RPMI7951 (cell line): ENCODE measurements at places on chromosomes 2 and 18. TPM values are rescaled to one million over a fixed set of nuclear protein-coding genes. Genes with fewer than 3 reads are reported as not detected.
A peak's percentile ranks its signal among the peaks of the same experiment; 100 is the strongest.

The CYP1B1 gene
- total RNA-seq = 0.39 and 1.2 TPM in 2 replicates

The SH3YL1 gene
- total RNA-seq = 12.7 and 18.1 TPM in 2 replicates

The VIT gene
- 0.88 and 2.9 TPM in 2 replicates for total RNA-seq

The FTCDNL1 gene
- total RNA-seq = 3.0 and 3.1 TPM in 2 replicates

DNA sequence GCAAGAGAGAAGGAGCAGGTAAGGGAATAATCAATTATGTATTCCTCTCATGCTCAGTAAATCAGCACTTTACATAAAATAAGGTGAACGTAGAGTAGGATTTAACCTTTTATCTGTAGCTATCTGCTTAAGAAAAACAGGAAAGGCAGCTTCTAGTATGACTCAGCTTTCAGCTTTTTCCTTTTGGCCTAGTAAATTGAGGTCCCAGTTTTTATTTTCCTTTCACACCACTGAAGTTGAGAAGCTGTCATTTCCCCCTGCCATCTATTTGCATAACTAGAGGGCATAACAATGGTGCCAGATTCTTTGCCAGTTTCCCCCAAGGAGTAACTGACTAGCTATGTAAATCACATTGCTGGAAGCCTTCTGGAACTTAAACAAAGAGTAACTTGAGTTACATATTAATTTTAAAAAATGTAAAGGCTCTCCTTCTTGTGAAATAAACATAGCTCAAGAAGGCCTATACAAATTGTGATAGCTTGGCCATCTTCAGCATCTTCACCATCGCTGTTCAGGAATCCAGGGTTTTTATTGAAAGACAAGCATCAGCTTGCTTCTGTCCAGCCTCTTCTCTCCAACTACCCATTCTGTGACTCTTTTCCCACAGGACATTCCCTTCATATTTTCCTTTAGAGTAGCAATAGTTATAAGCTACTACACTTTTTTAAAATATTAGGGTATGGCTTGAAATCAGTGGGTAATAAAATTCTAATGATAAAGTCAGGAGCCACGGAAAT is 97.0 kb downstream of the KYNU start:
- peak; percentile 55 for DNase-seq

GRCh38 chr2:133591164-133591563 is 22.9 kb upstream of the NCKAP5 start:
- DNase-seq = peak; percentile 54

DNA sequence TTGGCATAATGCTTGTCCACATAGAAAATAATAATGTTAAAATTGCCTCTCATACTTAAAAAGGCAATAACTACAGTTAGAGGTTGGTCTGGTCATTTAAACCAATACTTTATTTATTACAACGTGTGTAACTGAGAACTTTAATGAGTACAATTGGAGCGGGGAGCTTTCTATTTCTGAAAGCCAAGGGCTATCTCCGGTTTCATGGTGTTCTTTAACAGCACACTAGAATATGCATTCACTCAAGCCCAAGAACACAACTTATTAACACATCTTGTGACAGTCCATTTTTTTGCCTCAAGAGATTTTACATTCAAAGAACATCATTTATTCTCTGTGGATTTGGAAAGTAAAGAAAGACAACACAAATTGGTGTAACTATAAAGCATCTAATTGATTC is 131.8 kb downstream of the KCNH7 start:
- no peak for DNase-seq

GRCh38 chr2:19020144-19021099 is 338.0 kb downstream of the OSR1 start:
- no peak for DNase-seq

DNA sequence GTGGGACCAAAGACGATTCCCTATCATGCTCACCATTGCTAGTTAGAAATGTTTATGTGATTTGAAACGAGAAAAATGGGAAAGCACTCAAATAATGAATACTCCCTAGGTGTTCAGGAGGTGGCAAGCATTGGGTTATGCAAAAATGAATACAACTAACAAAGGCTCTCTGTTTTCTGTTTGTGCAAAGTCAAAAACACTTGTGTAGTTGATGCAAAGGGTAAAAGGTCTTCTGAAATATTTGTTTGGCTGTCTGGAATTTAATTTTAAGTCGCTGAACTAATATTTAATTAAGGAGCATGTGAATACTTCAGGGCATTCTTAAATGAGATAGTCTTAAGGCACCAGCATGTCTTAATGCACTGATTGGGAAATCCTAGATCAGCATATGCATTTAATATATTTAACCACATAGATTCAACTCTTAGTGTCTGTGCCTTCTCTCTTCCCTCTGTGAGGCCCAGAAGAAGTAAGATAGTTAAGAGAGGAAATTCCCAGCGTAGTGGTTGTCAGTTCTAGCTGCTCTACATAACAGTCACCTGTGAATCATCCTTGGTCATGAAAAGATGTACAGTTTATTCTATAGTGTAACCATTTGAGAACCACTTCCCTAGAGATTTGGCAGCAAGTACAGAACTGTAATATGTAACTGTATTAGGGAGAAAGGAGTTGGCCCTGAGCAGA is 111.9 kb downstream of the EPC2 start:
- DNase-seq = peak; percentile 41

DNA sequence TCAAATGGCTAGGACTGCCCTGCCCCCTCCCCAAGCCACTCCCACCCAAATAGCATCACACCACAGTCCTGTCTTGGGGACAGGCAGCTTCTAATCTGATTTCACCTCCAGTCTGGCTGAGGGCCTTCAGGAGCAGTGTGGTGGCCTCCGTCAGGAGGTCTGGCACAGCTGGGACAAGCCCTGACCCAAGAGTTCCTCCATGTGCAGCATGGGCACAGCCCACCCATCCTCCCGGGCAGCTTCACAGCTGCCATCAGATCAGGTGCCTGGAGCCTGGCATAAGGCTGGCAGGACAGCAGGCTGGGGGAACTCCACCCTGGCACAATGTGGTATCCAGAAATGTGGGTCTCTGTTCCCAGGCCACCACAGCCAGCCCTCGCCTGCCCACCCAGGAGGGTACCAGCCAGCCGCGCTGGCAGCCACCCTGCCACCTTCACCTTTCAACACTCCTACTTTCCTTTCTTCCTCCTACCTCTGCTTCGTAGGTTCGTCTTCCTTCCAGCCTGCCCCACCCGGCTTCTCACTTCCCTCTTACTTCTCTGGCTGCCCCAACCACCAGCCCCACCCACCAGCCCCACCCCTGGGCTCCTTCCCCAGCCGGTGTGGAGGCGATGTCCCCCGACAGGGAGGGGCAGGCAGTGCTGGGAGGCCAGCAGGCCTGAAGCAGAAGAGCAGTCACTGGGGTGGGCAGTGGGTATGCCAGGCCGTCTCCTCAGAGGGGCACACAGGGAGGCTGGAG is at the start of gene CAPG:
Gene CAPG (minus strand): TSS at position 522 of the 739 bp plus-strand sequence. CDS start 8,221 bp downstream, outside the sequence.
- DNase-seq = no peak

DNA sequence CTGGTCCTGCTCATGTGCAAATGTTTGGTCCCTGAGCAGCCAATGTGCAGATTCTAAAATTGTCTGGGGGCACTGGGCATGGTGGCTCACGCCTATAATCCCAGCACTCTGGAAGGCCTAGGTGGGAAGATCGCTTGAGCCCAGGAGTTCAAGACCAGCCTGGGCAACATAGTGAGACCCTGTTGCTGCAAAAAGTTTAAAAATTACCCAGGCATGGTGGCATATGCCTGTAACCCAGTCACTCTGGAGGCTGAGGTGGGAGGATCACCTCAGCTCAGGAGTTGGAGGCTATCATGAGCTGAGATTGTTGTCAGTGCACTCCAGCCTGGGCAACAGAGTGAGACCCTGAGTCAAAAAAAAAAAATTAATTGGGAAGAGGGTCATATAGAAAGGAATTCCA is 5.1 kb downstream of the LIPG start:
- DNase-seq = no peak

DNA sequence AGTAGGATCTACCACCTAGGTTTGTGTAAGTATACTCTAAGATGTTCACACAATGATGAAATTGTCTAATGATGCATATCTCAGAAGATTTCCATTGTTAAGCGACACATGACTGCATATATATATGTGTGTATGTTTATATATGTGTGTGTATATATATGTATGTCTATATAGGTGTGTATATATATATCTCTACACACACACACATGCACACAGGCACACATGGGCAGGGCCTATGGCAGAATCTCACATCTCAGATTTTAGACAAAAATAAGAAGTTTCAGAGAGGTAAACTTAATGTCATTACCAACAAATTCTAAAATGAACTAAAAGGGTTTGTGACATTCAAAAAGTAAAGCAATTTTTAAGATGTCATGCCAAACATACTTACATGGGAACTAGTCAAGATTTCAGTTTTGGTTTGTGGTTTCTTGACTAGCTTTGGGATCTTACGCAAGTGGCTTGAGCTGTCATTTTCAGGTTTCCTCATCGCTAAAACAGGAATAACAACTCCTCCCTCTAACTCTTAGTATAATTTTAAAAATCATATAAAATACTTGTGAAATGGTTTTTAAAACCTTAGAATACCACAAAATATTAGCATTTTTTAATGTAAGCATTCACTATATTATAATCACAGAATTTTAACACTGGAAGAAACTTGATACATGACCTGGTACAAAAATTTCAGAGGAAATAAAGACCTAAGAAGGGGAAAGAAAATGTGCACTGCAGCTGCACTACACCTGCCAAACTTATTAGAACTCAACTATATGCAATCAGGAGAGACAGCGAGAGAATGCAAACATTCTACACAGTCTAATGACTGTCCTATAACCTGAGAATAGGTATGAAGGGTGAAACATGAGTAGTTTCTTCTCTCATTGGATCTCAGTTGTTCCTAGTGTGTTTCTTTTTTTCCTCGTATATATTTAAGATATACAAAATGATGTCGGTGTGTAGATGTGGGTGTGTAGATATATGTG is 75.7 kb downstream of the TTC21B start:
- peak; percentile 9 for DNase-seq

- DNase-seq = no peak
These were observed 60.7 kb downstream of the LRRFIP1 start for GRCh38 chr2:237688081-237688480.

GRCh38 chr2:27194538-27195354 is 17.1 kb upstream of the ATRAID start:
- DNase-seq = no peak

DNA sequence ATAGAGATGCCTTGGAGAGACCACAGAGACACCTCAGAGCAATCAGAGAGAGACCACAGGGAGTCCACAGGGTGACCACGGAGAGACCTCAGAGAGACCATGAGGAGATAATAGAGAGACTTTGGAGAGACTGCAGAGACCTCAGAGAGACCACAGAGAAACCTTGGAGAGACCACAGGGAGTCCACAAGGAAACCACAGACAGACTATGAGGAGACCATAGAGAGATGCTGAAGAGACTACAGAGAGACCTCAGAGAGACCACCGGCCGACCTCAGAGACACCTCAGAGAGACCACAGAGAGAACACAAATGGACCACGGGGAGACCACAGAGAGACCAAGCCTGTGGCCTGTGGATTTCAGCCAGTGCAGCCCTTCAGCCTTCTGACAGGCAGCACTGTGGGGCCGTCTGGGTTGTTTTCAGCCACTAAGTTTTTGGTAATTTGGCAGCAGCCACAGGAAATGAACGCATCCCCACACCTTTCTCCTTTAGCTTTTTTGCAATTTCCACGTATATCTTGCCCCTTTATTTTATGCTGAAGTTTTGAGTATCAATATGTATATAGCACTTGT is 11.4 kb upstream of the TMEM18 start:
- DNase-seq = no peak

DNA sequence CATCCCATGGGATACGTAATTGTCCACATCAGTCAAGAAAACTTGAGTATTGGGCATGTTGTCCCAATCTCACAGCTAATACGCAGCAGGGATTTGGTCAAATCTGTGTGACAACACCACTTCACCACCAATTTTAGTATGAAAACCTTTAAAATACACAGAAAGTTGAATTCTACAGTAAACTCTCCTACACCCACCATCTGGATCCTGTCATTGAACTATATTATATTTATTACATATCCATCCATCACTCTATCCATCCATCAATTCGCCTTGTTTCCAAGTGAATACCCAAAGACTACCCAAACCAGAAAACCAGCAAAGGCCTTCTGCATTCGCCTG is 846 bp upstream of the FKBP7 start:
- DNase-seq = no peak

GRCh38 chr18:46338766-46339165 is 234.6 kb downstream of the HAUS1 start:
- DNase-seq = no peak

- peak; percentile 15 for DNase-seq
These were observed 39.3 kb downstream of the THOC1 start for GRCh38 chr18:228586-228985.
